ENCODE measurements at places on chromosomes 1 and 21.

DNA sequence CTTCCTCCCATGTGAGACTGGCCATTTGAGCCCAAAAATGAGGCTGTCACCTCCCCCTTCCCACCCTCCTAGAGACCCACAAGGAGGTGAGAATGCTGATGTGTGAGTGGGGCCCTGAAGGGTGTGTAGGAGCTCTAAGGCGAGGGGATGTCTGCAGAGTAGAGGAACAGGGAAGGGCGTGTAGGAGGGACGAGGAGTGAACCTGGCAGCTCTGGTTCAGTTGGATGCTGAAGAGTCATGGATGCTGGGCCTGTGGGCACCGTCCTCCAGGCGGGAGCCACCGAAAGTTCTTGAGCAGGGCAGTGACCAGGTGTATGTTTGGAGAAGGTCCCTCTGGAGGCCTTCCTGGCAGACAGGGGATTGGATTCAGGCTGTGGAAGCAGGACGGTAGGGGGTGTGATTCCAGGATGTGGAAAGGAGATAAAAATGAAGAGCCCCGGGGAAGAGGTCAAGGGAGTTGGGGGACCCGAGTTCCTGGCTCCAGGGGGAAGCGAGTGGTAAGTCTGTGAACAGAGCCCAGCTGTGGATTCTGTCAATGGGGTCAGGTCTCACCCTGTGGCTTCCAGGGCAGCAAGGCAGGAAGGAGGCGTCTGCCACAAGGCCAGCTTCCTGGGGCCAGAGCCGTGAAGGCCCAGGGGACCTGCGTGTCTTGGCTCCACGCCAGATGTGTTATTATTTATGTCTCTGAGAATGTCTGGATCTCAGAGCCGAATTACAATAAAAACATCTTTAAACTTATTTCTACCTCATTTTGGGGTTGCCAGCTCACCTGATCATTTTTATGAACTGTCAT lies 7.9 kb downstream of the SAMD11 start:
- DNase-seq, result no peak

DNA sequence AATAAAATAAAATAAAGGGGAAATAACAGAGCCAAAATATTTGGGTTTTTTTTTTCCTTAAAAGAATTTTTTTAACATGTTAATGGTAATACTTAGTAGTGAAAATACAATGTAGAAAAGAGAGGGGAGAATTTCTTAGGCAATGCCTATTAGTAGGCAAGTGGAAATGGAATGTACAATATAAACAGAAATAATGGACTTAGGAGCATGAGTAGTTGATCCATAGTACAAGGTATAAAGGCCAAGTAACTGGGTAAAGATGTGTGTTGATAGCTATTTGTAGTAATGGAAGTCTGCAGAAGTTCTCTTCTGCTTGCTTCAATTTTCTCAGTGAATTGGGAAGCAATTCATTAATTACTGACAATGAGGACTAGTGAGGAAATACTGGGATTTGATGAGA lies 34.4 kb downstream of the TESK2 start:
- no peak for DNase-seq

GRCh38 chr1:15156807-15157380 lies 3.3 kb downstream of the TMEM51 start:
- DNase-seq, result no peak

- DNase-seq, result no peak
Measured at GRCh38 chr1:240737766-240738265, 125.9 kb upstream of the GREM2 start.

GRCh38 chr1:39214021-39214713 lies 9.7 kb downstream of the MACF1 start:
- no peak for DNase-seq

All from T-helper 2 cell (primary cell).